Activated CD8-positive, alpha-beta memory T cell treated with anti-CD3 and anti-CD28 coated beads for 48 hours (primary cell): ENCODE measurements at places on chromosomes 4 and X.

GRCh38 chrX:139725720-139726119 is 17.8 kb upstream of the MCF2 start:
- DNase-seq: no peak

DNA sequence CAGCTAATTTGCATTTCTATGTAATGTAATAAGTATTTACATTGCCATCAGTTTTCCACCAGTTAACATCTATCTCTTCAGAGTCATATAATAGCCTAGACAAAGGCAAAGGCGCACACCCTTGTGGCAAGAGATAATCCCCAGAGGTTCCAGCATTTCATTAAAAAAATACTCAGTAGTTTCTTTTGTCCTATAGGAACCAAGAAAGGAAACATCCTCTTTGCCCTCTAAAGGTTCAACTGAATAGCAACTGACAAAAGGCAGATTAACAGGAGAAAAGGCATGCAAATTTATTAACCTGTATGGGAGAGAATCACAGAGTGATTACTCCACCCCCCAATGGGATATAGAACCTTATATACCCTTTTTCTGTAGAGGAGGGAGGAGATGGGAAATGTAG is 48.4 kb downstream of the MAGEB17 start:
- no peak for DNase-seq

DNA sequence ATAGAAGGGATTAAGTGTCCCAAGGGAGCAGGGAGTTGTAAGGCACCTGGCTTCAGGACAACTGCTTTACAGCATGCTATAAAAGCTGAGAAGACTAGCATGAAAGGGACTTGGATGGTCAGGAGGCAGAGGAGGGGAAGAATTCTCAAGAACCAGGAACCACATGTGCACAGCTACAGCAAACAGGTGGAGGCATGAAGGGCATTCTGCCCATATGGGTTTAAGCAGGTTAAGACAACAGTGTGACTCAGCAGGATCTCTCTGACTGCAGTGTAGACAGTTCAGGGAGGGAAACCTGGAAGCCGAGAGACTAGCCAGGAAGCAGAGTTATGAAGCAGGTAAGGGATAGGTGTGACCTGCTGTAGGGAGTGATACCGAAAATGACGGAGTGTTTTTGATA is 117.0 kb downstream of the DHRSX start:
- DNase-seq: no peak

GRCh38 chr4:143711543-143712154 is 11.2 kb upstream of the FREM3 start:
- no peak for DNase-seq

DNA sequence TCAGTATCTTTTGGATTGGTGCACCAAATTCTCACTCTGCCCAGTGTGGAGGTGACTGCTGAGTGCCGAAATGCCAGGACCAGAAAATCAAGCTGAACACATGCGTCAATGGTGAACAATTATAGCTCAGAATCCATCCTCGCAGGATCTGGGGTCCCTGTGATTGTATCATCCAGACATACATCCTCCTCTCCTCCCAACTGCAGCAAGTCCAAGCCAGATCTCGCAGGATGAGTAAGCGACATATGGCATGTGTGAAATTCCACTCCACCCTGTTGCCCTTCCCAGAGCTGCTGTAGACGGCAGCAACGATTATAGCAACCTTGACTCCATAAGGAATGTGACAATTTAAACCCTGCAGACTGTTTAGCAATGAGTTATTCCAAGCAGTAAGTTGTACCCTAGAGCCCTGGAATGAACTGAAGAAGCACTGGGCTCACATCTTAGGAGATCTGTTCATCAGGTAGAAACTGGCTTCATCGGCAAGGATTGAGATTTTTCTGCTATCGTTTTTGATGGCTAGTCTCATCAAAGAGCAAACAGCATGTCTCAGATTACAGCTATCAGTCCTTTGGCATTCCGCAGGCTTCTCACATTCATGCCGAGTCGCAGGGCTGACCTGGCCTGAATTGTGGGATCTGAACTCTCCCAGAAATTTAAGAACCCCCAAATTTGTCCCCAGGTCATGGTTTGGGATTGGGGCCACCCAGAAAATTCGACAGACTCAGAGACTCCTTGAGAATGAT is 35.5 kb upstream of the SORBS2 start:
- DNase-seq: no peak

GRCh38 chr4:100674976-100675375 is 157.2 kb upstream of the EMCN start:
- no peak for DNase-seq

DNA sequence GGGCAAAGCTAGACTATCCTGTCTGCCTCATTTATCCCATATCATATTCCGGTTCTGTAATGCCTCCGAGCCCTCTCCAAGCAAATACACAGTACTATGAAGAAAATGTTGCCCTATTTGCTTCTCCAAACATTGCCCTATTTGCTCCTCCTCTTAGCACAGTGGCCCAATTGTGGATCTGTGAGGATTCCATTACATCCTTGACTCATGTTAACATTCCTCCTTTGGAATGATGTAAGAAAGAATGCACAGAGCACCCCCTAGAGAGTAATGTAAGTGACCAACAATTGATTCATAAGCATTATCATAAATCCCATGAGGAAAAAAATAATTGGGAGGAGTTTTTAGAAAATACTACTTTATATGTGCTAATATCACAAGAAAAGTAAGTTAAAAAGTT is 11.3 kb upstream of the BTC start:
- DNase-seq: no peak
